ENCODE measurements at places on chromosomes 1 and 21.

GRCh38 chr1:240363315-240363714 is 248.6 kb downstream of the GREM2 start:
- no peak for DNase-seq

DNA sequence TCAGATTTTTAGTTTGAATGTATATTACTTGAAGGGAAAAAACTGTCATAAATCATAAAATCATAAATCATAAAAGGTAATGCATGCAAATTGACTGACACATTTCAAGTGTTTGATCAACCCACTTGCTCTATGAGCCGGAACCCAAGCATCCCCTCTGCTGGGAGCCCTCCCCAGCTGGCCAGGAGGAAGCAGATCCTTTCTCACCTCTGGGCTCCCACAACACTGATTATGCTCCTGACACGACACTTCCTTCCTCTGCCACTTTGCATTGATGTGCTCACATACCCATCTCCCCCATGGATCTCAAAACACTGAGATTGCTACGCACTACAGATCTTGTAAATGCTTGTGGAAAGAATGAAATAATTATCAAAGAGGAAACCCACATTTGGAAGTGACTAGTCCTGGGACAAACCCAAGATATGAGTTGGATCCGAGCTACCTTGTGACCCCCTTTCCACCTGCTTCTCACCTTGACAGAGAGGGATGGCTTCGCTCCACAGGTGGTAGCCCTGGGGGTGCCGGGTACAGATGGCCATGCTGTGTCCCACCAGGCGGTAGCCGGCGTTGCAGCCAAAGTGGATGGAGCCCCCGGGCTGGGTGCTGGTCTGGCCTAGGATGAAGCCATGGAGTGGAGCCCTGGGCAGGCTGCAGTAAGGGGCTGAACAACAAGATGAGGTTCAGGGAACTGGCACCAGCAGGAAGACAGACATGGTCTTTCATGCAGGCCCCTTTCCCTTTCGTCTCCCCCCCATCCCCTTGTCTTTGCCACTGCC is 104.6 kb downstream of the ZSCAN20 start:
- no peak for DNase-seq

GRCh38 chr1:31902510-31902860 is 35.7 kb downstream of the PTP4A2 start:
- no peak for DNase-seq

DNA sequence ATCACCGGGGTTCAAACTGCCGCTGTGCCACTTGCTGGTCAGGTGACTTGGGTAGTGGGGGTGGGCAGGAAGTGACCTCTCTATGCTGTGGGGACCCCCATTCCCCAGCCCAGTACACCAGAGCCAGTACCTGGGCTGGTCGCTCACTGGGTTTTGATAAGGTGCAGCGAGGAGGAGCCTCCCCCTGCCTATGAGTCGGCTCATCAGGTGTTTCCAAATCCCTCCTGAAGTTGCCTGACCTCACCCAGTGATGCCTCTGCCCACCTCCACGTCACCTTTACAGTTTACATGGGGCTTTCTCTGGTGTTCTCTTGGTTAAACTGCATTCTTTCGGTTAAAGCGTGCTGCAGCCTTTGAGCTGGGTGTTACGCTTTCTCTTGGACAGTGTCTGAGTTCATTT is 58.2 kb downstream of the ARHGEF10L start:
- DNase-seq, result no peak

DNA sequence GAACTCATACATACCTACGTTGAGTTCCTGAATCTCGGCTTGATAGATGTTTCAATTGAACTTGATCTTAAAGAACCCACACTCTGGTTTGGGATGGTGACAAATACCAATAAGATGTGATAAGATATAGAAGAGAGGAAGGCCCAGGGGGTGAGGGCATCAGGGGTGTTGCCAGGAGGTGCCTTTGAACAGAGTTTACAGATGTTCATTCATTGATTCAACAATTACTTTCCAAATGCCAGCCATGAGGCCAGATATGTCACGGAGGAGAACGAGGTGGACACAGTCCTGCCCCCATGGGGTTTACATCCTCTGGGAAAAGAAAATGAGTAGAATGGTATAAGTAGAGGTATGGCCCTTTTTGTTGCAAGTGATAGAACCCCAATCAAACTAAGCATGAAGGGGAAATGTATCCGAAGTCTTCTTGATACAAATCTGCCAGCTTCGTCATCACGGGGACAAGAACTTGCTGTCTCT is 659 bp downstream of the LRRC71 start:
- DNase-seq, result no peak
